ENCODE measurements at places on chromosomes 16 and 17.

- DNase-seq, result peak; percentile 70
Observed at GRCh38 chr17:56653877-56654276, 60.4 kb downstream of the NOG start.

DNA sequence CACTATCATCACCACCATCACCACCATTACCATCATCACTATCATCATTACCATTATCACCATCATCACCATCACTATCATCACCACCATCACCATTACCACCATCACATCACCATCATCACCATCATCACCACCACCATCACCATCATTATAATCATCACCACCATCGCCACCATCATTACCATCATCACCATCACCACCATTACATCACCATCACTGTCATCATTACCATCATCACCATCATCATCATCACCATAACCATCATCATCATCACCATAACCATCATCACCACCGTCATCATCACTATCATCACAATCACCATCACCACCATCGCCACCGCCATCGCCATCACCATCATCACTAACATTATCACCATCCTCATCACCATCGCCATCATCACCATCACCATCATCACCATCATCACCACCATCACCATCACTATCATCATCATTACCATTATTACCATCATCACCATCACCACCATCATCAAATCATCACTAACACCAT lies 4.9 kb upstream of the JPH3 start:
- DNase-seq, result no peak

DNA sequence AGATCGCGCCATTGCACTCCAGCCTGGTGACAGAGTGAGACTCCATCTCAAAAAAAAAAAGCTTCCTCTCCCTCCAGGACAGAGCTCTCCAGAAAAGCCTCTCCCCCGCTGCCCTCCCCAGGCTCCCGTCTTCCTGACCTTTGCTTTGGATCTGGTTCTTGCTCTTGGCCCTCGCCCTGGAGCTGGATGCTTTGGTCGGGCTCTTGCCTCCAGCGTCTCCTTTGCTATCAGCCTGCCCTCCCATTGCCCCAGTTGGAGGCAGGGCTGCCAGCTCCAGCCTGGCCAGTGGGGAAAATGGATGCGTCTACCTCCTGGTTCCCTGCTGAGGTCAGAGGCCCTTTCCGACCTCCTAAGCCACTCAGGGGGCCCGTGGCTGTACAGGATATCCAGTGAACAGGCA lies 35.9 kb downstream of the TRARG1 start:
- no peak for DNase-seq

GRCh38 chr16:56365552-56365951 lies 59.8 kb downstream of the AMFR start:
- no peak for DNase-seq

GRCh38 chr16:47753659-47754058 lies 292.5 kb downstream of the PHKB start:
- no peak for DNase-seq

DNA sequence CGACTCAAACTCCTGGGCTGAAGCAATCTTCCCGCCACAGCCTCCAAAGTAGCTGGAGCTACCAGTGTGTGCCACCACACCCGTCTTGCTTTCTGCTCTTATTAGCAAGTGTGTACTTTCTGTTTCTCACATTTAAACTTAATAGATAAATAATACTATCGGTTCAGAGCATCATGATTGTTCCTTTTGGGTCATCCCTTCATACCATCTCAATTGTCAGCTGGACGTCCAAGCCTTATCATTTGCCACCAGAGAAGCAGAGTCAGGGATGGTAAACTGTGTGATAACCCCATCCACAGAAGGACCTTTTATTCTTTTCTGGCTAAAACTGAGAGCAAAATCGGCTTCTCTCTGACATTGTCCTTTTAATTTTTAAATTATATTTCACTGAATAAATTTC lies 279.8 kb upstream of the GOT2 start:
- DNase-seq, result no peak

DNA sequence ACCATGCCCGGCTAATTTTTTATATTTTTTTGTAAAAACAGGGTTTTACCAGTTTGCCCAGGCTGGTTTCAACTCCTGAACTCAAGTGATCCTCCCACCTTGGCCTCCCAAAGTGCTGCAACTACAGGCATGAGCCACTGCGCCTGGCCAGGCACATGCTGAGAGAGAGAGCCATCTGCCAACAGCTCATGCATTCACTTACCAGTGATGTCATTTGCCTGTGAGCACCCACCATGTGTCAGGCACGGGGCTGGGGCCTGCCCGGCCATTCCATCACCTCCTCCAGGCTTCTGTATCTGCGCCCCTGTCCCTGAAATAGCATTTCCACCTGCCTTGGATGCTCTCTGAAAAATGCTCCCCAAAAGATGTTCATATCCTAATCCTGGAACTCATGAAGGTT lies 43.6 kb upstream of the PEMT start:
- DNase-seq, result peak; percentile 24

DNA sequence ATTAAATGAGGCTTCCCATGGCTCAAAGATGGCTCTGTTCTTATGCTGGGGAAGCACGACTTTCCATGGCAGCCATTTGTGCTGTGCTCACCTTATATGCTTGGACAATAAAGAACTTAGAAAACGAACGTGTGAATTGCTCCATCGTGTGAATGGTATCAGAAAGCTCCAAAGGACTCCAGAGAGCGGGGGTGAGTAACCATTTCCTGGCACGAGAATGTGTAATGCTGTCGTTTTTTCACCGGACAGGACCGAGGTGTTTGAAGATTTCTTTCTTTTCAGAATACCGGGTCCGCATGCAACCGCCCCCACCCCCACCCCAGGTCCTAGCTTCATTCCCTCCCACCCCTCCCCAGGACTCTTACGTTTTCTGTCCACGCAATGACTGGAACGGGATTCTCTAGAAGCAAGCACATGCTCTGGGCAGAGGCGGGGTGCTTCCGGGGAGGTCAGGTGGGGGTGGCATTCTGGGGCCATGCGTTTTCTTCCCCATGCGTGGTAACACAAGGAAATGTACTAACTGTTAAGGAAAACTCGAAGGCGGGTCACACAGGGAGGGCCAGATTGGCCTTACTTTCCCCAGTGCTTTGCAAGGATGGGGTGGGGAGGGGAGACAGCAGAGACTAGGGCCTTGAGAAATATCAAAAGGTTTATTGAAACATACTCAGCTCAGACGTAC lies 26.2 kb downstream of the GPRC5B start:
- DNase-seq, result no peak
